Stimulated activated CD8-positive, alpha-beta memory T cell treated with anti-CD3 and anti-CD28 coated beads, Interleukin-2, amount 100 ng/mL, for 48 hours (primary cell): ENCODE measurements at places on chromosomes 6 and 20.

- no peak for DNase-seq
These were observed 4.6 kb downstream of the MICB start for GRCh38 chr6:31502586-31502985.

DNA sequence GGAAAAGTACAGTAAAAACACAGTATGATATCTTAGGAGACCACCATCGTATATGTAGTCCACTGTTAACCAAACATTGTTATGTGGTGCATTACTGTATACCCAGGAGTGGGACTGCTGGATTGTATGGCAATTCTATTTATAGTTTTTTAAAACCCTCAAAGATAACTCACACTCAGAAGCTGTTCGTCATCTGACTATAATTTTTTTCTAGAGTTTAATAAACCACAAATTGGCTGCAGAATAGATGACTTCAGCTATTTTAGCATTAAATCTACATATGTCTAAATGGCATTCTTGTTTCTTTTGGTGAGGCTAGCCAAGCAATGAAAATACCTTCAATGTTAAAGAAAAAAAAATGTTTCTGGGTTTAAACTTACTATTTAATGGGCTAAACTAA, 134.2 kb upstream of the BMP5 start:
- no peak for DNase-seq

DNA sequence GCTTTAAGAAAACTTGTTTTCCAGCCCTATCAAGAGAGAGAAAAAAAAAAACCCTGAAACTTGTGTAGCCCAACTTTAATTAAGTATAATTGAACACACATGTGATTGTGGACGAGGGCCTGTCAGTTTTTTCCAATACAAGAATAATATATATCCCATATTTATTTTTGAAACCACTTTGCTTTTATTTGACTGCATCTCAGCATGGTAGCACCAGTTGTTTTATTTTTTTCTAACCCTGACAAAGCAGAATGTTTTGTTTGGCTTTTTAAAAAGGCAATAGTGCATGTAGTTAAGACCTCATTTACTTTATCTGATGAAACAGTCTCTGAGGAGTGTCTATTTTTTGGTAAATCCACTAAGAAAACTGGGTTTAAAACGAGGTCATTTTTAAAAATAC, 257.7 kb downstream of the CDKAL1 start:
- DNase-seq: no peak

DNA sequence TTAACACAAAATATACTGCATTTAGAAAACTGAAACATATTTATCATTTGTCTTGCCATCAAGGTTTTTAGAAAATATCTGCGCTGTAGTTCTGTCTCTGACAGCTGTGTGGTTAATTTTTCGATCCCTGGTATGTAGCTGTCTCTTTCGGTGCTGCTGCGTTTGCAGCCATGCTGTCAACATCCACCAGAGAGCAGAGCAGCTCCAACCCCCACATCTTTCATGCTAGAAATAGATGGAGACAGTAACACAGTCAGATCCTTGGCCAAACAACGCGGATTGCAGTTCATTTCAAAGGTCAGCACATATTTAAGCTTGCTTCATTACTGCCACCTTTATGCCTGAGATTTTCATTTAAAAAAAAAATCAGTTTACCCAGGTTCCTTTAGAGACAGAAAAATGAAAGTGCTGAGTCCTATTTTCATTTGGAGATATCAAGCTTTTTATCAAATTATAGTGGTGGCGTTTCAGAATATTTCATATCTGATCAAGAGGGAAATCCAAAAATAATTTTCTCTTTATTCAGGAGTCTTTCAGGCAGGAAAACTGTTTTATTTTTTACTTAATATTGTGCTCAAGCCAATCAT, 157.7 kb upstream of the MMS22L start:
- DNase-seq: no peak

DNA sequence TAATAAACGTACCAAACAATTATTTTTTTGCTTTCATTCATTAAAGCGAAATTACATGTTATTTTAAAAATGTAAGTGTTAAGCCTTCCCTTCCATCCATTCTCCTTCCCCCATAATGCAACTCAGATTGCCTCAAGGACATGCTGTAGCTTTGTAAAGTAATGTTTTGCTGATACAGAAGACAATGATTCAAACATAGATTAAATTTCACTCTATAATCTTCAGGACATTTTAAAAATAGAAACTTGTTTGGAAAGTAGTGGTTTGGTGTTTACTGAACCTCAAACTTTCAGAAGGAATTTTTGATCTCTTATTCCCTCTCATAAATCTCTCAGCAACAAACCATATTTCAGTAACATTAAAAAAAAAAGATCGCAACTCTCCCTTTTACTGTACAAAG, 350.9 kb upstream of the HSF2 start:
- DNase-seq: no peak

- no peak for DNase-seq
These were observed 45.9 kb upstream of the FLRT3 start for GRCh38 chr20:14383335-14383734.

- DNase-seq: no peak
These were observed 248.7 kb upstream of the ASCC3 start for GRCh38 chr6:101129851-101130250.

DNA sequence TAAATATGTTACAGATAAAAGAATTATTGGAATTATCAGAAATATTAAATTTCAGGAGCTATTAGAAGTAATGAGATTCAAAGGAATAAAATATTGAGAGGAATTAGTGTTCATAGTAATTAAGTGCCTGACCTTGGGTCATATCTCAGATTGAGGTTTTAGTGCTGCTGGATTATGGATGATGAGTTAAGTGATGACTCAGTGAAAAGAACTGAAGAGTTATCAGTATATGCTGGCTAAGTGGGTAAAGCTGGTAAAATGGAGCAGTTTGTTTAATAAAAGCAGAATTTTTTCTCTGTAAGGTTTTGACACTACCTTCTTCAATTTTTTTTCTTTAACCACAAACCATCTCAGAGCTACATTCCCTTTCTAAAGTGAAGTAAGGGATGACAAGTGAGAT, 206.7 kb downstream of the MANEA start:
- DNase-seq: no peak

GRCh38 chr6:110345025-110345424, 13.1 kb downstream of the METTL24 start:
- no peak for DNase-seq

DNA sequence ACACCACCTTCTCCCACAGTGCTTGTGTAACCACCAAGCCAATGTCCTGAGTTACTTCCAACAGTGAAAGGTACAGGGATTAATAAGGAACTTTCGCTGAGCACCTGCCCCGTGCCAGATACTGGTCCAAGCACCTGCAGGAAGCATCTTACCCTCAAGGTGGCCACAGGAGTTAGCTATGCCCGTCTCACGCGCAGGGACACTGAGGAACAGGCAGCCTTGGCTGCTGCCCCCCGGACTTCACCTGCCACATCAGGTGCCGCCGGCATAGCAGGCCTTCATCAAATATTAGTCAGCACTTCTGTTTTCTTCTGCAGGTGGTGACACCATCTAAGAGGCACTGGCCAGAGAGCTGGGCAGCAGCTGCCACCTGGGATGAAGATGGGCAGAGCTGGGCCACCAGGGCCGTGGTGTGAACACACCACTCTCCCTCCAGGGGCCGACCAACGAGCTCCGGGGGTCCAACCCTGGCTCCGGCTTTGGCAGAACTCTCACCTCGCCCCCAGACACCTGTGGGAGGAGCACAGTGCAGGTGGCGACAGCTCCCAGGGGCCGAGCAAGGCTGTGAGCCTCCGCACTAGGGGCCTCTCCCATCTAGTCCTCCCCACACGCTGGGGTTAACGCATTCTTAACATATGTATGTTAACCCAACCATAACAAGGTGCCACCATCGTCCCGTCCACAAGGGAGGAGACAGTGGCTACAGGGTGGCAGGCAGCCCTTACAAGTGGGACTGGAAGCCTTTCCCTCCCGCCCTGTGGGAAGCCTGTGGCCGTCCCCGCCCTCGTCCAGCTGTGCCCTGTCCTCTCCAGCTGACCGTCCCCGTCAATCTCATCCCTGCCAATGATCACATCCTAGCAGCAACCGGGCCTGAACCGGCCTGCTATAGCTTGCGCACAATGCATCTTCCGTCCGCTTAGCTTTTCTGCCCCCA, 2.9 kb upstream of the PPDPF start:
- DNase-seq: no peak

DNA sequence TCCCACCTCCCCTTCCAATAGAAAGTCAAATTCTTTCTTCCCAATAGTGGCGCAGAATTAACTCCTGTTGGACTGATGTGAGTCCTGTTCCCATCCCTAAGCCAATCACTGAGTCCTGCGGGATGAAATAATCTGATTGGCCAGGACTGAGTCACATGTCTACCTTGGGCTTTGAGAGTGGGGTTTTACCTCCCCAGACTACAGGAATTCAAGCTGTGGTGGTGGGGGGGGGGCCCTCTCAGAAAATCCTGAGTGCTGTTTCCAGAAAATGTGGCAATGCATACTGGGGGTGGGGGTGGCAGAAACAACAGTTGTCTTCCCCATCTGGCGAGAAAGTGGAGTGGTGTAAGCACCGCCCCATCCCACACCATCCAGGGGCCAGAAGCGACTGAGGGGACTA, 65.7 kb downstream of the CTCFL start:
- DNase-seq: no peak

DNA sequence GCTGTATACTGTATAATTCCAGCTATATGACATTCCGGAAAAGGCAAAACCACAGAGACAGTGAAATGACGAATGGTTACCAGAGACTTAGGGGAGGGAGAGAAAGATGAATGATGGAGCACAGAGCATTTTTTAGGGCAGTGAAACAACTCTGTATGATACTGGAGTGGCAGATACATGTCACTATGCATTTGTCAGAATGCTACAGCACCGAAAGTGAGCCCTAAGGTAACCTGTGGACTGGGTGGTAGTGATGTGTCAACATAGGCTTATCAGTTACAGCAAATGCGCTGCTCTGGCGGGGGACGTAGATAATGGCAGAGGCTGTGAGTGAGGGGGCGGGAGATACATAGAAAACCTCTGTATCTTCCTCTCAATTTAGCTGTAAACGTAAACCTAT, 201.3 kb upstream of the SSTR4 start:
- no peak for DNase-seq

DNA sequence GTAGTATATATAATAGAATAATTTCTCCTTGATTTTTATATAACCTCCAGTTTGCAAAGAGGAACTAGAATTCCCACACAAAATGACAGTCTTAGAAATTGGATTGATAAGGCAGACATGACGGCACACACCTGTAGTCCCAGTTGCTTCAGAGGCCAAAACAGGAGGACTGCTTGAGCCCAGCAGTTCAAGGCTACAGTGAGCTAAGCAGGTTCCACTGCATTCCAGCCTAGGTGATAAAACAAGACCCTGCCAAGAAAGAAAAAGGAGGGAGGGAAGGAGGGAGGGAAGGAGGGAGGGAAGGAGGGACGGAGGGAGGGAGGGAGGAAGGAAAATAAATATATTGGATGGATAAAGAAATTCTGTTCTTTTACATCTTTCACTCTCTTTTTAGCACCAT, 77.6 kb upstream of the SASH1 start:
- no peak for DNase-seq
